ENCODE measurements at places on chromosomes 3 and 15.

DNA sequence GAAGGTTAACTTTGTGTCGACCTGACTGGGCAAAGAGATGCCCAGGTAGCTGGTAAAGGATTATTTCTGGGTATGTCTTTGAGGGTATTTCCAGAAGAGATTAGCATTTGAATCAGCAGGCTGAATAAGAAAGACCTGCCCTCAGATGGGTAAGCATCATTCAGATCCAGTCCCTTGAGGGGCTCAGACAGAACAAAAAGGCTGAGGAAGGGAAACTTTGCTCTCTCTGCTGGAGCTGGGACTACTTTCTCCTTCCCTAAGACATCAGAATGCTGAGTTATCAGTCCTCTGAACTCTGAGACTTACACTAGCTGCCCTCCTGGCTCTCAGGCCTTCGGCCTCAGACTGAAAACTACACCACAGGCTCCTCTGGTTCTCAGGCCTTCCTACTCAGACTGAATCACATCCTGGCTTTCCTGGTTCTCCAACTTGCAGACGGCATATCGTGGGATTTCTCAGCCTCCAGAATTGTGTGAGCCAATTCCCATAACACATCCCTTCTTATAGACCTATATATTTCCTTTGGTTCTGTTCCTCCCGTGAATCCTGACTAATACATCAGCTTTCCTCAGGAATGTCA is 982.9 kb downstream of the TUSC7 start:
- DNase-seq = no peak

GRCh38 chr15:59339252-59339672 is 33.4 kb downstream of the MYO1E start:
- no peak for DNase-seq

DNA sequence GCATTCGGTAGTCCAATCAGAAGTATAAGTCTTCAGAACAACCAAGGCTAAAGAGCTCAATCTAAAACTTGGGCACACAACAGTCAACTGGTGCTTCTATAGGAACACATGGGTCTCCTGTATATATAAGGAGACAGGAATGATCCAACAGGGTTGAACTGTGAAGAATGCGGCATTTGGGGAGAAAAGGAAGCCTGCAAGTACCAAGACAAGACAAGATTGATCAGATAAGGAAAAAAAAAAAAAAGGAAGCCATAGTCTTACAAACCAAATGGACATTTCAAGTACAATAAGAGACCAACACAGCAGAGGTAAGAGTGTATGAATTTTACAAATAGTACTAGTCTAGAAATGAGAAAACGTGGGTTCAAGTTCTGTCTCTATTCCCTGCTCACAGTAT is 6.5 kb downstream of the CPEB1 start:
- no peak for DNase-seq

DNA sequence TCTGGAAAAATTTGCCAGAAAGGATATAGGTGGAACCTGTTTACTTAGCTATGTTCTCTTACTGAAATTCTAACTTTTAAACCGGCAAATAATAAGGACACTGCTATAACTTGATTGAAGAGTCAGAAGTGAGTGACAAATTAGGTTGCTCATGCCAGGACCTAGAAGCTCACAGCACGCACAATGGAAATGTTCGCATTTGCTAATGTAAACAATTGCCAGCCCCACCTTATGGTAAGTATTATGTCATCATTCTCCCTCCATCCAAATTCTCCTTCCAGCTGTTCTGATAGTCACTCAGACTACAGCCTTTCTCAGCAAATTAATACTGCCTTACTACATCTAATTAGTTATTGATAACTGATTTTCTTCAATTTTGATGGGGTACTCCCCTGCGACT is 4.8 kb upstream of the STXBP5L start:
- DNase-seq = no peak

- peak; percentile 14 for DNase-seq
These were observed 181.0 kb downstream of the VPS13C start for GRCh38 chr15:61879219-61879618.

- no peak for DNase-seq
These were observed 7.1 kb downstream of the KCNH8 start for GRCh38 chr3:19155375-19155774.

DNA sequence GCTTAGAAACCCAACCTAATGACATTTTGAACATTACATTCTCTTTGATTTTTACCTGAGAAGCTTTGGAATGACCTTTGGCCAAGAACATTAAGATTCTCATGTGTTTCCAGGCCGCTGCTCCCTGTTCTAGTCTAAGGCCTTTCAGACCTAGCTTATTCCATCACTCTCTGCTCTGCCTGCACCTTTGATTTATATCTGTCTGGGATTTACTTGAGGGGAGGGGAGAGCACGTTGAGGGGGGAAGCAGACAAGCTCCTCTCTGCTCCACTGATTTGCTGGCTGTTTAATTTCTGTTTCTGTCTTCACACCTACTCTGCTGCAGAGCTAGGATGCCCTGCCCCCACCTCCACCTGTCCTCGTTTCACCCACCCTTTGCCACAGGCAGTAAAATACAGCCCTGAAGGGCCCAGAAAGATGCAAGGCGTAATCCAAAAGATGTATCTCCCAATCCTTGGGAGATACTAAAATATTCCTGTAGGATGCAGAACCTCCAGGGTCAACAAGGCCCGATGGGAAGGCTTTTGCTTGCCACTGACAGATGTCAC is 429.8 kb downstream of the EPHB1 start:
- no peak for DNase-seq

DNA sequence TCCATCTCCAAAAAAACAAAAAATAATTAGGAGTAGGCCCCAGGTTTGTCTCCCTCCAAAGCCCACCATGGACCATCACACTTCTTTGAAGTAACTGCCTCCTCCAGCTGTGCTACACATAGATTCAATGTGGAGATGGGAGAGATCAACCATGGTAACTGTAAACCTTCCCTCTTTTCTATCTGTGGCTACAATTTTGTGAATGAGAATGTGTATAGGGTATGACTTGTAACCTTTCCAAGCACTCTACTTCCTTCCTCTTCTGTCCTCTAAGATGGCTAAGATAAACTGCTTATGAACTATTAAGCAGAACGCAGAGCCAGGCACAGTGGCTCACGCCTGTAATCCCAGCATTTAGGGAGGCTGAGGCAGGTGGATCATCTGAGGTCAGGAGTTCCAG is 55.5 kb upstream of the ATP11B start:
- DNase-seq = no peak

- no peak for DNase-seq
These were observed 130.9 kb upstream of the BHLHE40 start for GRCh38 chr3:4848176-4848825.

DNA sequence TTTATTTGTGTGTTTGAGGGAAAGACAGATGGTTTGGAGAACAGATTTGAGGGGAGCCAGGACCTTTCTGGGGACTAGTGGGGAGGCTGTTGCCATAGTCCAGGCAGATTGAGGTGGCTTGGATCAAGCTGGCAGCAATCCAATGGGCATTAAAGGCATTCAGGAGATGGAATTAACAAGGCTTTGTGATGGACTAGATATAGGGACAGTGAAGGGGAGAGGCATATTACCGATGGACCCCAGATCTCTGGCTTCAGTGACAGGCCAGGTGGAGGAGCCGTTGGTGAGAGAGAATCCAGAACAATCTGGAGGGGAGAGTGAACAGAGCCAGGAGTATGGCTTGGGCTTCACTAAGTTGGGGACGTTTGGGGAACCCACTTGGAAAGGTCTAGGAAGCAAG is 124.8 kb downstream of the EEFSEC start:
- no peak for DNase-seq

DNA sequence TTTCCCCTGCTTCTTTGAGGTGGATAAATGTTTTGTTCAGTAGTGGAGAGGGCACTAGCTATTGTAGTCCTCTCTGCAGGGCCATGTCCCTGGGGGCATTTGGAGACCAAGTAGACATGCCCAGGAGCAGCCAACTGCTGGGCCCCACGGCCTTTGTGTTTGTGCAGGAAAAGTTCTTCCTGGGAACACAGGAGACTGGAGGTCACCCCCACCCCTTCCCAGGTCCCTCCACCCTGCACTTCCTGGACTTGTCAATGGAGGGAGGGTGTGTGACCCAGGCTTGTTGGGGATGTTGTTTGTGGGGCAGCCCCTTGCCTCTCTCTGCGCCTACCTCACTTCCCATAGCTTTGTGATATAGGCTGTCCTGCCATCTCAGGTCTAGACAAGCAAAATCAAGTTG is 317.0 kb upstream of the LRRFIP2 start:
- DNase-seq = no peak

GRCh38 chr15:36254426-36254825 is 325.0 kb upstream of the CDIN1 start:
- DNase-seq = no peak

DNA sequence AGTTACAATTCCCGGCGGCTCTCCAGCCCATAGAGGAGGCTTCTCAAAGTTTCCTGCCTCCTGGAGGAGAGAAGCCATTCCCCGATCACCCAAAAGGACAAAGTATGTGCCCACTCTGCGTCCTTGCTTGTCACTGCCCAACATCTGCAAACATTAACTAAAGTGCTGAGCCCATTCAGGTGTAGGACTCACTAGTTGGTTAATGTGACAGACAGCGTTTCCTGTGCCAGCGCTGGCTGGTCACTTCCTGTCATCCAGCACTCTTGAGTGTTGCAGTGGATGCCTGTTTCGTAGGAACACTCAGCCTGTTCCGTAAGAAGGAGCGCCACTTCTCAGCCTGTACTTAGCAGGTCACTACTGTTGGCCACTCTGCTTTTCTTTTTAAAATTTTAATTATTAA is 100.3 kb downstream of the APBA2 start:
- no peak for DNase-seq

DNA sequence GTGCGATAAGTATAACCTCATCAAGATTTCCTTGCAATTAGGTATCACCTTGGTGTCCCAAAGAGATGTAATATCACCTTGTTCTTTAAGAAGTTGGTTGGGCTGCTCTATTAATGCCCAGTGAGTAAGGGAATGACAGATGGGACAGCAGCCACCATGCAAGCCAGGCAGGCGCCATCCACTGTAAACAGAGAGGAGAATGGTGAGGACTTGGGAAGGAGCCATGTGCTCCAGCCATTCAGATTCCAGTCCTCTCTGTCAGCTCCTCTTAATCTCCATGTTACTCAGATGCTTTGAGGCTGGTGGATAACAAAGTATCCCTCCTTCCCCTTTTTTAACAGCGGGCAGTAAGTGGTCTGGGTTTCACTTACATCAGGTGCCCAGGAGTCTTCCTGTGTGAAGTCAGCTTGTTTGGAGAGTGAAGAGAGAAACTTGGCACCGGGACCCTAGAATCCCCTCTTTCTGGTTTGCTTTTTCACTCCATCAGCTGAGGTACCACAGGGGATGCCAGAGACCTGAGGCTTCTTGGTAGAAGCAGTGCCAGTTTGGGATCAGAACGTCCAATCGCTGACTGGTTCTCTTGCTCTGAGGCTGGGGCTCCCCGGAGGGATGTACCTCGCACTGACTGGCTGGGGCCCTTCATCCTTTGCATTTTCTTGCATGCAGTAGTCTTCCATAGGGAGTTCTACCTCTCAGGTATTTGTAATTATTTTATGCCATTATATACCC is 29.5 kb downstream of the SLCO3A1 start:
- no peak for DNase-seq

Measured in kidney epithelial cell (primary cell).